Activated CD4-positive, alpha-beta T cell treated with anti-CD3 and anti-CD28 coated beads, Interleukin-2, Interleukin-6, amounts not matched to agents 100 ng/mL and 50 ng/mL, durations not matched to agents 16 hours and 8 hours (primary cell): ENCODE measurements at places on chromosomes 12 and 14.

GRCh38 chr12:131104463-131105350, 151.0 kb downstream of the ADGRD1 start:
- DNase-seq, result peak; percentile 89

DNA sequence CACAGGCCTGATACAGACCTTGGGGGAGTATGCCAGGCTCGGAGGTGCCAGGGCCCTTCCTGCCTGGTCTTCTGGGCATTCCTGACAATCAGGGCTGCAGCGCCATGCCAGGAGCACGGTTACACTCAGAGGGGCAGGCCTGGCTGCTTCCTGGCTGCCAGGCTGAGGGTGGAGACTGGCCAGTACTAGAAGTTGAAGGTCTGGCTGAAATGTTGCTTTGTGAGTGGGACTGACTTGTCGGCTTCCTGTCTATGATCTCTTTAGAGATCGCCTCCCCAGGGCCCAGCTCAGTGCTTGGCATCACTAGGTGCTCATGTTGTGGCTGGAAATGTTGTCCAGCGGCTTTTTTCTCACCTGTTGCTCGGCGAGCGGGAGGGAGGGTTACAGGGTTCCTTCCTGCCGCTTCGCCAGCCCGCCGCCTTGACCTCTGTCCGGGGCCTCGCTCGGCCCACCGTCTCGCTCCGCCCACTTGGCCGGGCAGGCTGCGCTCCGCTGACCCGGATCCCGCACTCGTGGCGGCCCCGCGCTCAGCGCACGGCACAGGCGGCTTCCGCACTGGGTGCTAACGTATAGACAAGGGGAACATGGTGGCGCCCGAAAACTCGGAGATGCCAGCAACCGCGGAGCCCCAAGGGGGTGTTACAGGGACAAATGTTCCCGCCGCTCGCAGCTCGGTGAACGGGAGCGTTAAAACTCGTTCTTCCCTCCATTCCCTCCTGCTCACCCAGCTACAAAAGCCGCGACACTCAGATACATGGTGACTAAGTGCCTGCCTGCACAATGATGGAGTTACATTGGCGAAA, 32.6 kb downstream of the PAPLN start:
- no peak for DNase-seq

- peak; percentile 42 for DNase-seq
Observed at GRCh38 chr12:68792952-68793351, 15.0 kb upstream of the MDM2 start.

DNA sequence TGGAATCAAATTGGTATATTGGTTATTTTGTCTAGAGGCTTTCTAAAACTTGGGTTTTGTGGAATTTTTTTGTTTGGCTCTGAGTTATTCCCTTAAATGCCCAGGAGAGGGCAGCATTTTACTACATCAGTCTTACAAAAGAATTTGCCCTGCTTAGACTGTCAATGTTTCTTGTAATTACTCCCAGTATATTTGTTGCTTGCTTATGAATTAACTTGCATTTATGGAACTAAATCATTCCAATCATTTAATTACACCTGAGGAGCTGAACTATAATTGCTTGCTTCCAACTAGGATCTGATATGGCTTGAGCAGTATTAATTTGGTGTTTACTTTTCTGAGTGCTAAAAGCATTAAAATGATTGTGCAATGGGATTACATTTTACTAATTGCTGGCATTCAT, 48.7 kb downstream of the MIPOL1 start:
- DNase-seq, result peak; percentile 11

DNA sequence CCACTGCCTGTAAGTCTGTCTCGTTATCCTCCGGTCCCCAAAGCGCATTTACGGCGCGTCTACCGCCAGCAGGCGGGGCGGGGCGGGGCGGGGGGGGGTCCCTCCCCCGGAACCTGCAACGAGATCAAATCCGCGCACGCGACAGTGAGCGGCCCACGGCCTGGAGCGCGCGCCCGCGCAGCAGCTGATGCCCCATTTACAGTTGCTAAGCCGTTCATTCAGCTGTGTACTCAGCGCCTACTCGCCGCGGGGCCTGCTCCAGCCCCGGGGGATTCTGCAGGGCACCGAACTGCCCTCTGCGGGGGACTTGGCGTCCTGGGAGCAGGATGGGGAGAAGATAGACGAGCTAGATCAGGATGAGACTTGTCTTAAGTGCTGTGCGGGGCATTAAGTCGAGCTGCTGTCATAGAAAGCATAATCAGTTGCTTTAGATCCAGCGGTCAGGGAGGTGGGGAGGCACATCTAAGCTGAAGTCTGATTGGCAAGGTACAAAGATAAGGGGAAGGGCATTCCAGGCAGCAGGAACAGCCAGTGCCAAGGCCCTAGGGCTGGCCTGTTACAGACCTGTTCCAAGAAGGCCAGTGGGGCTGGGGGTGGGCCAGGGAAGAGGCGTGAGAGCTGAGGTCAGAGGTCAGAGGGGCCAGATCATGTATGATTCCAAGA, 1.4 kb upstream of the CCDC85C start:
- DNase-seq, result peak; percentile 69

DNA sequence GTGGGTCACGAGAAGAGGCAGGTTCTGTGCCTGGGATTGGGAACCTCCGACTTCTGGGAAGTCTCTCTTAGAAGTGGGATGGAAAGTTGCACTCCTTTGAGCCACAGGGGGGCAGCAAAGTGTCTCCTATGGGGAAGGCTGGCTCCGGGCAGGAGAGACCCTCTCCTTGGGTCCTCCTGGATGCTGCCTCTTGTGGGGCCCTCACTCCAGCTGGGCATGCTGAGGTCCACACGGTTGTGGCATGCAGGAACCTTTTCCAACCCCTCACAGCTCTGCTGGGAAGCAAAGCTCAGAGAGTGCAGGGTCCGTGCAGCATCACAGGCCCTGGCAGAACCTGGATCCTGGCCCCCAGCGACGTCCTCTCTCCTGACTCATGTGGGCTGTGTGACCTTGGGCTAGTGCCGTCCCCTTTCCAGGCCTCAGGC, 17.4 kb downstream of the SDSL start:
- no peak for DNase-seq
